ENCODE measurements at places on chromosomes 2 and 18.

- DNase-seq, result peak; percentile 41
Measured at GRCh38 chr2:109129356-109129920, 433 bp downstream of the SH3RF3 start.

GRCh38 chr2:30807249-30807648 lies at the start of gene CAPN13:
Gene CAPN13 (minus strand): TSS chr2:30807446. CDS start chr2:30787325, 20,121 bp downstream.
- DNase-seq, result no peak

GRCh38 chr18:12598181-12598930 lies 59.6 kb downstream of the SPIRE1 start:
- no peak for DNase-seq

DNA sequence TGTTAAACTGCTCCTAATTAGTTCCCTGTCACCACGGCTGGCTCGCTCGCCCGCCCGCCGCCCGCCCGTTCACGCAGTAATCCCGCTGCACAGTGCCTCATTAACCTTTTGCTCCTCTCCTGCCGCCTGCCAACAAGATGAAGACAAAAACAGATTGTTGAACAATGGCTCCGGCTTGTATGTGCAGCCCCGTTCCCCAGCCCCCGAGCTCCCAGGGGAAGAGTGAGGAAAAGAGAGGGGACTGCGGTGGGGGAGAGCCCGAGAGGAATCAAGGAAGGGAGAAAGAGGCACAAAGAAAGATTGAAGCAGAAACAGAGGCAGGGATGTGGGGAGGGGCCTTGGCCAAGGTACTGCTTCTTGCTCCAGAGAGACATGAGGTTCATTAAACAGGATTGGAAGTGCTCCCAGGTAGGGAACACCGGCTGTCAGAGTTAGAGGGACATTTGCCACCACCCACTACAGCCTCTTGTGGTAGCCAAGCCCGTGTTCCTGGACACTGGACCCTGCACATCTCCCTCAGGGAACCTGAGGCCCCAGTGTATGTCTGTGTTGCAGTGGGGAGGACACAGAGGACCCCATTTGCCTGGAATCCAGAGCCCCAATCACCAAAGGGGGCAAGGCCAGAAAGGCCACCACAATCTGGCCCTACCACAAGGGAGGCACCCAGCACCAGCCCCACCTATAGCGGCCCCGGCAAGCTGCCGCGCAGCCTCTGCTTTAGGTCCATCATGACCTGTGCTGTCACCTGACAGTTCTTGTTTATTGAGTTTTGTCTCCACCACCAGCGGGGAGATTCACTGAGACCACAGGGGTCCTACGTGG lies 38.1 kb downstream of the EMX1 start:
- DNase-seq, result no peak

GRCh38 chr2:32918774-32919173 lies 28.0 kb upstream of the LTBP1 start:
- no peak for DNase-seq

DNA sequence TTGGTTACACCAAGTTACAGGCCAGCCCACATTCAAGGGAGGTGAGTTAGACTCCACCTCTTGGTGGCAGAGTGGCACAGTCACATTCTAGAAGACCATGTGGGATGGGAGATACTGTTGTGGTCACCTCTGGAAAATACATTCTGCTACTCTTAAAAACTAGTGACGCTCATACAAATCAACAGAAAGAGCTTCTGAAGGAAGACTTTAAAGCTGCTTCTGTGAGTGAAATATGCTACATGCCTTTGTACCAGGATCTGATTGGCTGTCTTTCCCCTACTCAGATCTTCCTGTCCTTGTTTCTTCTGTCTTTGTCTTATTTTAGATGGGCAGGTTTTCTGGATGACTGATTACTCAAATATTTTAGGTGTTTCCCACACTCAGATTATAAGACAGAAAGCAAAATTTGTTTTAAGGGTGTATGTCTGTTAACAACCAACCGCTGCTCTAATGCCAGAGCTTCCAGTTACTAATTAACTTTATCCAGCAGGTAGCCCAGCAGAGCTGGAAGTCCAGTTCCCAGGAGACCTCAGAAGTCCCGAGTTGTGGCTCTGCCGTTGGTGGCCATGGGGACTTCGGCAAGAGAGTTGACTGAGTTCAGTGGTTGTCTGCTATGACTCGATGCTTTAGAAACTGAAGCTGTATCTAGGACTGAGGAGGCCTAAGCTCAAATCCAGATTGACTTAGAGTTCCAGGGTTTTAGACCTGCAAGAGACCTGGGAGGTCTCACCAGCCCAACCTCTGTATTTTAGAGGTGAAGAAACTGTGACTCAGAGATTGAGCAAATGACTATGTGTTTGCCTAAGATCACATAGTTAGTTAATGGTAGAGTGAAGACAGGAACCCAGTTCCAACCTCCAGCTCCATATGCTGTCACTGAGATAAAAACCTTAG lies 7.4 kb downstream of the IL1R2 start:
- no peak for DNase-seq

GRCh38 chr2:188693111-188693510 lies 281.1 kb upstream of the COL3A1 start:
- DNase-seq, result no peak

DNA sequence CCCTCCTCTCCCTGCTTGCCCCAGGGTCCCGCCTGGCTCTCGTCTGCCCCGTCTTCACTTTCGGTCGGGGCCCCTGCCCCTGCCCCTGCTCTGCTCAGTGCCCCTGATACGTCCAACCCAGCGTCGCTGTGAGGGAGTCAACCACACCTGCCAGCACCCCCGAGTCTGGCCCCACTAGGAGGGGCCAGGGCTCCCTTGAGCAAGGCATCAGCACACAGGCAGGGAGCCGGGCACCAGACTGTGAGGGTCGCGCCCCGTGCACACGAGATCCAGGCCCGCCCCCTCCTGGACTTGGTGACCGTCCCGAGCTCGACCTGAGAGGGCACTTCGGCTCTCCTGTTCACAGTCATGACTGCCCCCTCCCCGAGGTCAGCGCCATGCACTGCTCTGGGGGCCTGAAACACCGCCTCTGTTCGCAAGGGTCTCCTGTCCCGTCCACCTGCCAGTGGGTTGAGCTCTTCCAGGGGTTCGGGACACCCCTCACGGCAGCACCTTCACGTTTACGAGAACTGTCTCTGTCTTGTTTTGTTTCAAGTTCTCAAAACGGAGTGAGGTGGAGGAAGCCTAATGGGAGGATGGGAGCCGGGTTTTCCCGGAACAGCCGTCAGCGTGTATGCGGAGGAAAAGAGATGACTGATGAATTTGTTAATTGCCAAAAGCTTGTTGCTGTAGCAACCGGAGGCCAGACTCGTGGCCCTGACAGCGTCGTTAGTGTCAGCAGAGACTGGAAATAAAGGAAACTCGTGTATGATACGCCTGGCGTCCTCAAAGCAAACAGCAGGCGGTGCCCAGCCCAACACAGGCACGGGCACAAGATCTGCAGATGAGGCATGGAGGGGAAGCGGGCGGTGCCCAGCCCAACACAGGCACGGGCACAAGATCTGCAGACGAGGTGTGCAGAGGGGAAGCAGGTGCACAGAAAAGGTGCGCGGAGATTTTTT lies 48.2 kb upstream of the KCNG2 start:
- no peak for DNase-seq

GRCh38 chr2:156797832-156798231 lies 361.7 kb downstream of the GPD2 start:
- DNase-seq, result no peak

DNA sequence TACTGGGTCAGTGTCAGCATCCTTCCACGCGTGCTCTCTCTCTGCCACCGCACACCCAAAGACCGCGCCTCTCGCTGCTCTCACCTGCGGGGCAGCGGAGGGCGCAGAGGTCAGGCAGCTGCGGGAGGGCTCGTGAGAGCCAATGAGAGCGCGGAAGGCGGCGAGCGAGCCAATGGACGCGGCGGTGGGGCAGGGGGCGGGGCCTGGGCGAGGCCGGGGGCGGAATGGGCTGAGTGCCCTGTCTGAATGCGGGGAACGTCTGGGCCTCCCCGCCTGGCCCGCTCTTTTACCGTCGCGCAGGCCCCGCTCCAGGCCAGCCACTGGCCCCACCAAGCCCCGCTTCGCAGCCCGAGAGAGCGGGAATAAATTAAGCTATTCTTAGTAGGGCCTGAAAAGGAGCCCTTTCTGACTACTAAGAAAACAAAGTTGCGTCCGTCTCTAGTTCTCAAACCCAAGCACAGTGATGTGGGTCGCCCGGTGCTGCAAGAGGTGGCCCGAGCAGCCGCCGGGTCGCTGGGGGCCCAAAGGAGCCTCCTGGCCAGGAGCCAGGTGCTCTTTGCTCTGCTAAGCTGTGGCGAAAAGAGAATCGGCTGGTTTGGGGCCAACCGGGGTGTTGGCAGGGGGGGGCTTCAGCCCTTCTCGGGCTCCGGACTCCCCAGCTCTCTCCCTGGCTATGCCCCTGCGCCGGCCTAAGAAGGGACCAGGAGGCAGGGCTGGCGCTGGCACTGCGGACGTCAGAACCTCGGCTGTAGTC lies 81.1 kb upstream of the GLI2 start:
- DNase-seq, result no peak

GRCh38 chr2:229835596-229836283 lies 86.1 kb downstream of the TRIP12 start:
- no peak for DNase-seq

DNA sequence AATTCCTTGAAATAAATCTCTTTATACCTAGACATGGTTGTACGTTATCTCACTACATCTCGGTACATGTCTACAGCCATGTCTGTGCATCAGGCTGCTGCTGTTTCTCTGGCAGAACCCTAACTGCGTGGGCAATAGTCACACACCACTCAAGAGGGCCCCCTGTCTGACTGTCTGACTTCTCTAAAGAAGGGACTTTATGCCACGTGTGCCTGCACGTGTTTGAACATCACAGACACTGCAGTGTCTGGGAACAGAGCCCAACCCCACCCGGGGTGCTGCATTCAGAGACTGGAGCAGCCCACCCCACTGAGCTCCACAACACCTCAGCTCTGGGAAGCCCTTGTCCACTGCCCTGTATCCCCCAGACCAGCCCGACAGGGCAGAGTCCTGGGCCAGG lies 55.0 kb downstream of the KIF1A start:
- DNase-seq, result no peak

- DNase-seq, result no peak
Measured at GRCh38 chr18:58263055-58263957, 219.3 kb downstream of the NEDD4L start.

DNA sequence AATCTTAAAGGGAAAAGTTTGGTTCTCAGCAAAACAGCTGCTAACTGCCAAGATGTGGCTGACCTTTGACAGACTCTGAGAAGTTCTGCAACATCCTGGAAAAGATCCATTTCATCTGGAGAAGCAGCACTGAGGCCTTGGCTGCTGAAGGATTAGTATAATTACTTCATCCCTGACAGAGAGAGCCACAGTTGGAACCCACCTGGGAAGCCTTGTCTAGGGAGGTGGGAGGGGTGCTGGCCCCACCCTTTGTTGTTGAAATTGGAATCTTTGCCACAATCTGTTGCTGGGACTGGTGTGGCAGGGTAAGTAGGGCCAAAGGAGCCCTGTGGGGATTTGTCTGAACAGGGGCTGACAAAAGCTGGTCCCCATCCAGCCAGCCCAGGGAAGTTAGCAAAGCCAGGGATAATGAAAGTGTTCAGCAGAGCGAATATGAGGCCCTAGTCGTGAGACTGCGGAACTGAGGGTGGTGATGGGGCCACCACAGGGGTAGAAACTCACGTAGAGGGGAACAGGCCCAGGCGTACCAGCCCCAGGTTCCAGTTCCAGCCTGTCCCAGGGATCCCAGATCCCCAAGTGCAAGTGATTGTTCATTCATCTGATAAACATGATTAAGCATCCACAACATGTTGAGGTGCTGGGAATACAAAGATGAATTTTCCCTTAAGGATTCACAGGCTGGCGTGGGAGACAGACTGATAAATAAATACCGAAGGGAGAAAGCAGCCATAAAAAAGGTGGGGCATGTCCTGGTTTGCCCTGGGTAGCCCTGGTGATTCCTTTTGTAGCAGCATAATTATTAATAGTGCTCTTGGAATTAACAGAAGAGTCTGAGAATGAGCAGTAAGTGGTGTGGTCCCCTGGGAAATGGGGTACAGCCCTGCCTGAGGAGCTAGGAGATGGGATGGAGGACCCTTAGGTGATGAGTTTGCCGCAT lies 60.0 kb downstream of the MYO1B start:
- DNase-seq, result no peak

DNA sequence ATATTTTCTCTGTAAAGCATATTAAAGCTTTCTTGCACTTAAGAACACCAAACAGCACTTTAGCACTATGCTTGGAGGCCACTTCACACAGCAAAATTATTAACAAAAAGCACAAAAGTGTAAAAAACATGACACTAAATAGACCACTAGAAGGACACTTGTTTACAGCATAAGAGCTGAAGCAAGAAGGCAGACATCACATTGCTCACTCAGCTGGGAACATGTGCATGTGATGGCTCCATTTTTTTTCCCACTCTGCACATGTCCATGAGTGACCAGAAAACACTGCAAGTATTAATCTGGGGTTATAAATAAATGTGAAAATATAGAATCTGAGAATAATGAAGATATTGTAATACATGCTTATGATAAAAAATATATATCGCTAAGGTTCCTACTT lies 103.1 kb upstream of the MAPRE2 start:
- no peak for DNase-seq

GRCh38 chr2:241062389-241063092 lies 39.5 kb downstream of the MTERF4 start:
- no peak for DNase-seq

DNA sequence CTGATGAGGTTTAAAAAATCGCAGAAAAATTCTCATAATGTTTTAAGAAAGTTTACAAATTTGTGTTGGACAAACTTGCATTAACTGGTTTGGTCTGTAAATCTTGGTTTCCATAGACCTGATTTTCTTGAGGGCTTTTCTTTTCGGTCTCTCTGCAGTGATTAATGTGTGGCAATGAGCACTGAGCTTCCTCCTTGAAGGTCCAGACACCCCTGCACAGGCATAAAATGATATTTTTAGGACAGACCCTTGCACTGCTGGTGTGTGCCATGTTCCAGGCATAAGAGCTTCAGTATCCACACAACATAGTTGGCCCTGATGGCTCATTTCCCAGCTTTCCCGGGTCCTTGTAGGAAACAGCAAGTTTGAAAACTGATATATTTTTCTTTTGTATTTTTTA lies 33.7 kb downstream of the MRPL33 start:
- DNase-seq, result no peak

GRCh38 chr18:24761765-24762164 lies 301.3 kb downstream of the HRH4 start:
- DNase-seq, result no peak

DNA sequence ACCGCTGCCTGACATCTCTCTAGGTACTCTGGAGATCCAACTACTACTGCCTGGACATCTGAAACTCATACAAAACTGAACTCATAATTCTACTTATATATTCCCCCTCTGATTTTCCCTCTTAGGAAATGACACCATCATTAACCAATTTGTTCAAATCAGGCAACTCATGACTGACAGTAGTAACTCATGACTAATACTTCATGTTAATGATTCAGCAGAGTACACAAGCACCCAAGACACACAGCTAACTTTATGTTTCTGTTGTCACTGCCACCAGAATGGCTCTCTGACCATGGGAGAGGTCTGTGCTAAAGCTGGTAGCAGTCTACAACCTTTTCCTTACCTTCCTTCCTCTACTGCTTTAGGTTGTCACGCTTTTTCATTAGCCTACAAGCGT lies 91.1 kb downstream of the ITSN2 start:
- DNase-seq, result no peak

All from stimulated activated naive CD8-positive, alpha-beta T cell treated with anti-CD3 and anti-CD28 coated beads, Interleukin-15, amount 100 ng/mL, for 72 hours (primary cell).